ENCODE measurements at places on chromosomes 6 and 20.

DNA sequence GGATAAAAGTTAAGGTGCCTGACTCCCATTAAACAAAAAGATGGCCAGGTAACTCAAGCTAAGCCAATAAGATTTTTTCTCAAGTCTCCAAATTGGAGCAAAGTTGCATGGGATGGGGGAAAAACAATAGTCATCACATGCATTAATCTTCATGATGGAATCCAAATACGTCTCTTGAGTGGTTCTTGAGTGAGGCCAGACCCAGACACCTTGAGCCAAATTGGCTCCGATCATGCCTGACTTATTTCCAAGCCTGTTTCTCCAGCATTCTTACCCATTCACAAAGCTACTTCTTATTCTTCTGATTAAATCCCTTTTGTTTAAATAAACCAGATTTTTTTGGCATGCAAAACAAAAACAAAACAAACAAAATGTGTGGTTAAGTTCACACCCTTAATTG, 420.3 kb upstream of the NRSN1 start:
- DNase-seq, result no peak

DNA sequence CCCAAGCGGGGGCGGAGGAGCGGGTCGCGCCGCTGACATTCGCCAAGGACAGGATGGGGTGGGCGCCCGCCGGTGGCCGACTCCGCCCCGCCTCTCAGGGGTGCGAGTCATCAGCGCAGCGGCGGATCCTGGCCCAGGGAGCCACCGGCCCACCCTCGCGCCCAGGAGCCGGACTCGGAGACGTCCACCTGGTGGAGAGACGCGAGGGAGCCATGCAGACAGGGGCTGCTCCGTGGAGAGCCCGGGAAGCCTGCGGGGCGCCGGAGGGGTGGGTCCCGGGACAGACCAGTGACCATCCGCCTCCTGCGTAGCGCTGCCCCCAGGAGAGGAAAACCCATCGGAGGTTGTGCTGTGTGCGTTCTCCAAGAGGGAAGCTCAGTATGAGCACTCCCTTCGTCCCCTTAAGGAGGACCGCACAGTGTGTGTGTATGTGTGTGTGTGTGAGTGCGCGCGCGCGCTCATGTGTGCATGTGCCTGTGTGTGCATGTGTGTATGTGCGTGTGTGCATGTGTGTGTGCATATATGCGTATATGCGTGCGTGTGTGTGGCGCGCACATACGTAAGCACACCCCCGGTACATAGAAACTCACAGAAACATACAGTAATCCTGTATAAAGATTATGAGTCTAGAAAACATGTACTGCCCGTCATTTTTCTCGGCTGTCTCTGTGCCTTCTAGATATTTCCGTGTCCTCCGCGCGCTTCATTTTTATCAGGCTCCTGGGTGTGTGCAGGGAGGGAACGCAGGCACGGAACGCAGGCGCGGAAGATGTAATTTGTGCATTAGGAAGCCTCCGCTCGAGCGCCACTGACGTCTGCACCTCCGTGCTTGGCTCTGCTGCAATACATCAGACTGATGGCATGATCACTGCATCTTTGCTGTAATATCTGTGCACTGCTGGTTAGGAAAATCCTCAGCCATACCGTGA, 158.9 kb downstream of the TBXT start:
- DNase-seq, result no peak

- no peak for DNase-seq
Observed at GRCh38 chr6:82006027-82006738, 241.4 kb downstream of the IBTK start.

GRCh38 chr6:106185615-106186014, 99.5 kb downstream of the PRDM1 start:
- no peak for DNase-seq

DNA sequence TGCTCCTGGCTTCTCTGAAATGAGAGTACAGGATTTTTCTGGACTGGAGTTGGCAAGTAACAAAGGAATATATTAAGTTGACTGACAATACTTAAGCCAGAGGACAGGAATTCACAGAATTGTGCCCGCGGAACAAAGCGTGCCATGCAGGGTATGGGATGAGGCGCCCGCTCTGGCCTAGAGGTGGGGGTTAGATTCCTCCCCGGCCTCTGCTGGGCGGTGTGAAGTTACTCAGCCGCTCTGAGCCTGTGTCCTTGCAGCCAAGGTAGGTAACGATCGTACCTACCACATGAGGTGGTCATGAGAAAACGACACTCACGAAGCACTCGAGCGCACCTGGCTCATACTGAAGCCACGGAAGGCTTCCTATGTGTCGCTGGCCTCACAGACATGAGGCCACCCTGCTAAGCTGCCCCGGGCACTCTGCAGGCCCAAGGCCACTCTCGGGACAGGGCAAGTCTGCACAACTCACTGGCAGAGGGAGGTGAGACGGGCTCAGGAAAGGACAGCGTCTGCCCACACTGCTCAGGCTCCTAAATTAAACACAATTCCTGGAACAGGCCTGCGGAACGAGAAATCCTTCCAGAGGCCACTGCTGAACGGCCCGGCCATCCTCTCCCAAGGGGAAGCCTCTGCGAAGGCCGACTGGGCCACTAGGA, 70.8 kb downstream of the PSMG4 start:
- no peak for DNase-seq

DNA sequence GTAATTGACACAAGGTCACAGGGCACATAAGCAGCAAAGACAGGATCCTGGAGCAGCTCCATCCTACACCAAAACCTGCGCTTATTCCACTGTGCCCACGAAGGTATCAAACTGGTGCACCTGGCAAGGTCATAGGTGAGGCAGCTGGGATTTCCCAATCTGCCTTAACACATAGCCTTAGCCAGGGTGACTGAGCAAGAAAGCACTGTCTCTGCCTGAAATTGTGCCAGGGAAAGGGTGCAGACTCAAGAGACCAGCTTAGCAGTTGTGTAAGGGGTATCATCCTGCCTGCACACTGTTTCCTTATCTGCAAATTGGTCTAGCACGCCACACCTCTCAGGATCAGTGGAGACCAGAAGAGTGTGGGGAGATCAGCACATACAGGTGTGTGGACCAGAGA, 82.8 kb downstream of the MAFB start:
- DNase-seq, result no peak

DNA sequence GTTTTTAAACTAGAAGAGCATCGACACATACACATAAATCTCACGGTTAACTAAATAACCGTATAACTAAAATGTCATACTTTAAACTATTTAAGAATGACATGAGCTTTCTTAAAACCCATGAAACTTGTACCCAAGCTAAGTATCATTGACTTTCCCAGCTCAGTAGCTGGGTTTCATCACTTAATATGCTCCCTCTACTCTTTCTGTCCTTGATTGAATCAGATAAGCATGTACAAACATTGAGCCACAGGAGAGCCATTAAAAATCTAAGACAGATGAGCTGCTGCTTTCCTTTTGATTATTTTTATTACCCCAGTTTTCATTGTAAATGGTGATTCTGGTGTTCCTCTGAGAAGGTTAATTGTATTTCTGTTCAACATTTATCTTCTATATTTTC, 115.8 kb downstream of the FOXO3 start:
- no peak for DNase-seq

DNA sequence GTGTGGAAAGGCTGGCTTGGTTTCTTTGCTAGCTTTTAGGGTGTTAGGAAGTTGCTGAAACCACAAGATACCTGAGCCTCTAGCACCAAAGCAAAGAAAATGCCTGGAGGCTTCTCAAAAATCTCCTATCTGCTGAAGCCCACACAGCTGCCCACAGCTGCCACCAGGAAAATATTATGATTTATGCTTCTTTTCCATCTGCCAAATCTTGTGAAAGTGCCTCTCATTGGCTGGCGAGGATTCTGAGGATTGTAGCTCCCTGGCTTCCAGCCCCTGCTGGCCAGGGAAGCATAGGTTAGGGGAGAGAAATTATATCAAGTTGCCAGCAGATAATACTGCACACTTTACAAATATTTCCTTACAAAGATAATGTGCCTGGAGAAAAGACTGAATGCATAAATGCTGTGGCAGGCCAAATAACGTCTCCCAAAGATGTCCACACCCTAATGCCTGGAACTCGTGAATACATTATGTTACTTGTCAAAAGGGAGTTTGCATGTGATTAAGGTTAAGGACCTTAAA, 98.4 kb downstream of the MRPL14 start:
- no peak for DNase-seq

DNA sequence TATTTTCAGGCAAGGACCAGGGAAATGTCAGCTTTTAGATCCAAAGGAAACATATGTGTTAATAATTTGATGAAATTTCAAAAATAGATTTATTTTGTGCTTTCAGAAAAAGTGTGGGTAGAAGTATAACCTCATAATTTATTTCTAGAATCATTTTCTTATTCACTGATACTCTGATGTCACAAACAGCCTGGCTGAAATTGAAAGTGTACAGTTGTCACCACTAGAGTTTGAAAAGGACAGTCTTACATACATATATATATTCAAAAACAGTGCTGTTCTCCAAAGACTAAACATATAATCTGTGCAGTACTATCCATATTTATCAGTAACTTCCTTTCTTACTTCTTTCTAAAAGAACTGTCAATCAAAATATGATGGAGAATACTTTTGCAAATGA, 254.4 kb upstream of the KCNQ5 start:
- DNase-seq, result no peak

- DNase-seq, result no peak
Observed at GRCh38 chr6:152463164-152463563, 174.0 kb downstream of the SYNE1 start.

DNA sequence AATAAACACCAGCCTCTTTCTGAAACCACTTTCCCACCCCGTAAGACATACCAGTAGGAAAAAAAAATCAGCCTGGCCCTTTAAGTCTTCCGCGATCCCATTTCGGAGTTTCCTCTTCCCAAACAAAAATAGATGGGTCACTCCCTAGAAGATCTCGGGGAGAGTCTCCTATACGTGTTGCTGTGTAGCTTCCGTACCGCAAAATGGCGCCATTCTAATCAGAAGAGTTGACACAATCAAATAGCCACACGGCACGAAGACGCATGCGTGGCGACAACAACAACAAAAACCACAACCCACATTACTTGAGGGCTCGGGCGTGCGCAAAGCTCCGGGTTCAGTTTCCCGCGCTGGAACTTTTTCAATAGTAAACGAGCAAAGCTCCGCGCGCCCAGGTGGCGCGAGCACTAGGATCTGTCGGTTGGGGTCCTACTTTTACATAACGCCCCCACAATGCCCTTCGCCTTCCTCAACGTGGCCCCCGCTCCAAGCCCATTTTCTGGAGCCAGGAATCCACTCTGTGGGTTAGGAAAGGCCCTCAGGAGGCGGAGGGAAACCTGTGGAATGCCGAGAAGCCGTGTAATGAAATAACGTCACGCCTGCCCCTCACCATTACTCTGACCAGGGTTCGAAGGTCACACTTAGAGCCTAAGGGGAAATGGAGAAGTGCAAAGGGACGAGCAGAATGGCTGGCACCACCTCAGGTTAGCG, at the start of gene GPANK1:
GPANK1 (minus strand) TSS at position 208 of the 711 bp plus-strand sequence. CDS start 519 bp downstream, outside the sequence.
- peak; percentile 81 for DNase-seq

- no peak for DNase-seq
Observed at GRCh38 chr6:158048589-158048988, 66.9 kb downstream of the SYNJ2 start.

- no peak for DNase-seq
Observed at GRCh38 chr6:100886076-100886475, 4.9 kb upstream of the ASCC3 start.

DNA sequence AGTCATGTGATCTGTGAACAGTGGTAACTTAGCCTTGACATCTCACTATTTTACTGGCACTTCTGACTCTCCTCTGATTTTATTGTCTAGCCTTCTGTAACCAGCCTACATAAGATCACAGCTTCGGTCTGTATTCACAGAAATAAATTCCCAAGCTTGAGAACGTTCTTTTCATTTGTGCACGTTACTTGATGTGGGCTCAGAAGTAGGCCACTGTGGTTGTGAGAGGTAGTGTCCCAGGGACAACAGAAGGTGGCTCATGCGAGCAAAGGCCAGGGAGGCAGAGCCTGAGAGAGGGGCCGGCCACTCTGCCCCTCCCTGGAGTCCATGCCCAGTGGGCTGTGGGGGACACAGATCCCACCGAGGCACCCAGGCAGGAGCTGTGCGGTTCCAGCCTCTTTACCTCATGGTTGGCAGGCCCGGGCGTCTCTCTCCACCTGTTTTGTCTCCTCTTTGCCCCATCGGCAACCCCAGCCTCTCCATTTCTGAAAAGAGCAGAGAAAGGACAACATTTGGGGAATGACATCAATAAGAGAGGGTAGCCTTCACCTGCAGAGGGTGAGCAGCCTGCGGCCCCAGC, 207.5 kb upstream of the CST7 start:
- no peak for DNase-seq

DNA sequence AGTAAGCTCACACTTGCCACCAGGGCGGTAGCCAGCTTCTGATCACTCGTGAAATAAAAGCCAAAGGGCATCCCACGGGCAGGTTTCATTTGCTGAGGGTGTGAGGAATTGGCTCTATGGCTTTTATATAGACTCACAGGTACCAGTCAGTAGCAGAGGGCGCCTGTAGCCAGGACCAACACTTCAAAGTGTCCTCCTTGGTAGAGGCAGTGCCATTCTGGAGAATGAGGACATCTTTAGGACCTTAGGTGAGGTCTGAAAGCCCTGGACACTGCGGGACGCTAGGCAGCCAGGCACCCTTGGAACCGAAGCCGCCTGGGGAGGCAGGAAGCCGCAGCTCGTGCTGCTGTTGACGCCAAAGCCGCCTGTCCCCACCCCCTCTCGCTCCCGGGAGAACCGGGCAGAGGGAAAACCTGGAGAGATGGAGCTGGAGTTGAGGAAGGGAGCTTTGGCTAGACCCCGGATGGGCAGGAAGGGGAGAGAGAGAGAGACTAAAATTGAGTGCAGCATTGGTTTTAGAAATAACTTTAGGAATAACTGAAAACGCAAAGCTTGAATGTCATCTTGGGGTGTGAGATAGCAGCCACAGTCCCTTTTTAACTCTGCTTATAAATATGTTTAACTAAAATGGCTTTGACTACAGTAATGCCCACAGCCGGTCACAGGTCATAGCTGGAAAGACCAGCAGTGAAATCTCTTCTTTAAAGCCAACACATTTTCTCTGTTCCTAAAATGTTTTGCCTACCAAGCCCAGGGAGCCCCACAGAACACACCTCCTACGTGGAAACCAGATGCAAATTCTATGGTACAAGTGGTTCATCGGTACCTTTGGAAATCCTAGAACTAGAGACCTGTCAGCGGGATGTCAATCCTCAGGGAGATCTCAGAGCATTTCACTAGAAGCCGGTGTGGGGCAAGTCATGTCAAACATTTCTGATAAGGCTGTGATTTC, 128.5 kb upstream of the CDYL start:
- no peak for DNase-seq

- no peak for DNase-seq
Observed at GRCh38 chr6:133854364-133855275, 34.3 kb upstream of the TCF21 start.
